ENCODE measurements at places on chromosomes 3 and 15.

- peaks cover 4% of the 10 kb centered on the region for H3K4me1 ChIP-seq
- H3K36me3 ChIP-seq: no peaks in the 10 kb centered on the region
- no peak for DNase-seq
- no peak overlapping the region for H3K27ac ChIP-seq
- H3K4me3 ChIP-seq: no peak overlapping the region
- H3K27me3 ChIP-seq: no peaks in the 10 kb centered on the region
Measured at GRCh38 chr3:108298056-108298455, 1.7 kb downstream of the HHLA2 start.

GRCh38 chr3:194285850-194286197 lies 65.3 kb downstream of the CPN2 start:
- no peaks in the 10 kb centered on the region for H3K27me3 ChIP-seq
- no peaks in the 10 kb centered on the region for H3K4me1 ChIP-seq
- H3K36me3 ChIP-seq: no peaks in the 10 kb centered on the region
- DNase-seq: no peak
- H3K27ac ChIP-seq: no peak overlapping the region

GRCh38 chr3:53750253-53751210 lies 95.7 kb downstream of the CHDH start:
- H3K4me1 ChIP-seq: no peaks in the 10 kb centered on the region
- H3K27me3 ChIP-seq: no peaks in the 10 kb centered on the region
- DNase-seq: no peak
- H3K4me3 ChIP-seq: no peak overlapping the region
- H3K36me3 ChIP-seq: no peaks in the 10 kb centered on the region

DNA sequence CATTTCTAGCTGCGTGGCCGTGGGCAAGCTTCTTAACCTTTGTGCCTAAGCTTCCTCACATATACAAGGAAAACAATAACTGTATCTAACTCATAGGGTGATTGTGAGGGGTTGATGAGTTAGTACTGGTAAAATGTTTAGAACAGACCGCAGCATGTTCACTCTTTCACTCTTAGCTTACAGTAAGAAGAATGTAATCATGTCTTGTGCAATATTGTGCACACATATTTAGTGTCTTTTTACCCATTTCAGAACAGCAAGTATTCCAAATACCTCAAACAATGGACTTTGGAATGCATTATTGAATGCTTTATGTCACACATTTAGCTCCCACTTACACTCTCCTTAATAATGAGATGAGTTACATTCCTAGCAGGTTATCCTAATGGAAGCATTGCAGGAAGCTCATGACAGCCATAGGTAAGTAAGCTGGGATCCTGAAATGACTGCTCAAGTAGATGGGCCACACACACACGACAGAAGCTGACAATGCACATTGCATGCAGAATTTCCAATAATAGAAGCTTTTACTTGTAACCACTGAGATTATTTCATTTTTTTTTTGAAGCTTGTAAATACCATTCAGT lies 468.9 kb upstream of the WNT5A start:
- H3K36me3 ChIP-seq: no peaks in the 10 kb centered on the region
- H3K27ac ChIP-seq: no peak overlapping the region
- no peaks in the 10 kb centered on the region for H3K27me3 ChIP-seq
- H3K4me1 ChIP-seq: no peaks in the 10 kb centered on the region

DNA sequence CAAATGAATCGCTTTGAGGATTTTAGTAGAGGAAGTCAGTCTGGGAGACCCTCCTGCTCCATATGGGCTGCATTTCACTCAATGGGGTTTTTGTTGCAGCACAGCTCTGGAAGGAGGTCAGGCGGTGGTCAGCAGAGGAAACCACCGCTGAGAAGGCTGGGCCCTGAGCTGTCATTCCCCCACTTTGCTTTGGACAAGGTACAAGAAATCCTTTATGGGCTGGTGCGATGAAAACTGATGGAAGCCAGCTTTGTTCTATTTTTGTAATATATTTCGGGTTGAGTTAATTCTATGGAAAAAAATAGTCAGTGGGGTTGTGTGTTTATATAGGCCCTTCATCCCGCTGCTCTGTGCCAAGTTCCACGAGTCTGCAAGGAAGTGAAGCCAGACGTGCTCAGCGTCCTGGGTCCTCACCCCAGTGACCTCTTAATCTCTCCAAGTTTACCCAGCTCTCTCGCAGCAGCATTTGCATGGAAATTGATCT lies 157.1 kb upstream of the TMC3 start:
- DNase-seq: no peak
- H3K4me3 ChIP-seq: no peak overlapping the region
- H3K4me1 ChIP-seq: no peaks in the 10 kb centered on the region
- no peaks in the 10 kb centered on the region for H3K36me3 ChIP-seq

- H3K27me3 ChIP-seq: no peaks in the 10 kb centered on the region
- no peak overlapping the region for H3K4me3 ChIP-seq
- no peaks in the 10 kb centered on the region for H3K36me3 ChIP-seq
- no peak overlapping the region for H3K27ac ChIP-seq
- peak; percentile 34 for DNase-seq
Measured at GRCh38 chr3:73437828-73438227, 186.9 kb downstream of the PDZRN3 start.

- H3K36me3 ChIP-seq: no peaks in the 10 kb centered on the region
- no peaks in the 10 kb centered on the region for H3K4me1 ChIP-seq
- no peak overlapping the region for H3K4me3 ChIP-seq
- no peaks in the 10 kb centered on the region for H3K27me3 ChIP-seq
- no peak overlapping the region for H3K27ac ChIP-seq
Measured at GRCh38 chr3:10074666-10075065, 33.4 kb downstream of the FANCD2OS start.

- H3K4me1 ChIP-seq: no peaks in the 10 kb centered on the region
- no peaks in the 10 kb centered on the region for H3K36me3 ChIP-seq
- H3K27me3 ChIP-seq: no peaks in the 10 kb centered on the region
- H3K27ac ChIP-seq: no peak overlapping the region
Measured at GRCh38 chr15:73841756-73842725, 31.3 kb upstream of the TBC1D21 start.

DNA sequence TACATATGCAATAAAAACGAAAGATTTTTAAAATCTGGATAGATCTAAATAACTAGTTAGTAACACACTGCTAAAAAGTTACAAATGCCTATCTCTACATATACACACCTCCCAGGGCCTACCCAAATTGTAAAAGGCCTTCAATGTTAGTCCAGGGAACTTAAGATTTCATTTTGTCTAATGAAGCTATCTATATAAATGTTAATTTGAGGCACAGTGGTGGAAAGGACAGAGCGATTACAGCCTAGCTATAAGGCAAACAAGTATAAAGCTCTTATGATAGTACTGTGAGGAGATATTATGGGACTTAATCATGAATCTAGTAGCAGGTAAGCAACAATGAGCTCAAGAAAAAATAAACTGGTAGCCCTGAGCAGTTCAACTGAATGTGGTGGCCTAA lies 101.7 kb downstream of the STAG1 start:
- H3K27ac ChIP-seq: no peak overlapping the region
- DNase-seq: no peak
- H3K27me3 ChIP-seq: no peaks in the 10 kb centered on the region
- H3K4me1 ChIP-seq: no peaks in the 10 kb centered on the region
- no peaks in the 10 kb centered on the region for H3K36me3 ChIP-seq

DNA sequence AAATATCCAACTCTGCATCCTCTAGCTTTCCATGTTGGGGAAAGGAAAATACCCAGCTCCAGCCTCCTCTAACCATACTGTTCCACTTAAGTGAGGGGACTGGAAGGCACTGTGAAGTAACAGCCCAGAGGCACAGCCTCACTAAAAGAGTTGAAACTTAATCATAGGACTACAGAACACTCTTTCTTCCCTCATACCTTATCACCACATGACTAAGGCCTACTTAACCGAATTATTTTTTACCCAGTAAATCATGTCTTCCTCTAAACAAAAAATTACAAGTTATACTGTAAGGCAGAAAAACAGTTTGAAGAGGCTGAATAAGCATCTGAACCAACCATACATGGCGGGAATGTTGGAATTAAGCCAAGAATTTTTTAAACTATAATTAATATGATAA lies 207.4 kb upstream of the MME start:
- no peak overlapping the region for H3K4me3 ChIP-seq
- no peaks in the 10 kb centered on the region for H3K36me3 ChIP-seq
- no peaks in the 10 kb centered on the region for H3K27me3 ChIP-seq

DNA sequence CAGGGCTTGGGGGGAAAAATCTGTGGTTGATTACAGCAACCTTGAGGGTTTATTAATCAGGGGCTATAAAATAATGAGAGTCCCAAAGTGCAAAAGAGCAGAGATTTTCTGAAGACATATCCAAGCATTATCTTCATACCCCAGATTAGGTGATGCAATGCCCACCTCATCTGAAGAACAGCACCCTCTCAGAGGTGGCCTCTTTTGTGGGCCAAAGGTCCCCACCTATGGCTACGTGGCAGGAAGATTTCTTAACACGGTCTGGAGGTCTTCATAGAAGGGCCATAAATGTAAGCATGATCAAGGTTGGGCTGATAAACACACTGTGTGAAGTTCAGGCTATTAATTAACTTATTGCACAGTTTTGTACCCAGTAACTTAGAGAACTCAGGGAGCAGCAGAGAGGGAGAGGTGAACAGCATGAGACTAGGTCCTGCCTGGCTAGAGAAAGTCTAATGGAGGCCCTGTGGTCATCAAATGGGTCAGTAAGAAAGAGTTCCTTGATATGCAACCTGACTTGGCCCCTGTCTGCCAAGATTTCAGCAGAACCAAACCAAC lies 29.6 kb upstream of the RBP2 start:
- DNase-seq: no peak
- no peaks in the 10 kb centered on the region for H3K4me1 ChIP-seq
- H3K4me3 ChIP-seq: no peak overlapping the region
- H3K27me3 ChIP-seq: no peaks in the 10 kb centered on the region

- peaks cover 44% of the 10 kb centered on the region for H3K4me1 ChIP-seq
- no peaks in the 10 kb centered on the region for H3K27me3 ChIP-seq
Measured at GRCh38 chr3:9795207-9795606, 2.3 kb downstream of the ARPC4 start.

DNA sequence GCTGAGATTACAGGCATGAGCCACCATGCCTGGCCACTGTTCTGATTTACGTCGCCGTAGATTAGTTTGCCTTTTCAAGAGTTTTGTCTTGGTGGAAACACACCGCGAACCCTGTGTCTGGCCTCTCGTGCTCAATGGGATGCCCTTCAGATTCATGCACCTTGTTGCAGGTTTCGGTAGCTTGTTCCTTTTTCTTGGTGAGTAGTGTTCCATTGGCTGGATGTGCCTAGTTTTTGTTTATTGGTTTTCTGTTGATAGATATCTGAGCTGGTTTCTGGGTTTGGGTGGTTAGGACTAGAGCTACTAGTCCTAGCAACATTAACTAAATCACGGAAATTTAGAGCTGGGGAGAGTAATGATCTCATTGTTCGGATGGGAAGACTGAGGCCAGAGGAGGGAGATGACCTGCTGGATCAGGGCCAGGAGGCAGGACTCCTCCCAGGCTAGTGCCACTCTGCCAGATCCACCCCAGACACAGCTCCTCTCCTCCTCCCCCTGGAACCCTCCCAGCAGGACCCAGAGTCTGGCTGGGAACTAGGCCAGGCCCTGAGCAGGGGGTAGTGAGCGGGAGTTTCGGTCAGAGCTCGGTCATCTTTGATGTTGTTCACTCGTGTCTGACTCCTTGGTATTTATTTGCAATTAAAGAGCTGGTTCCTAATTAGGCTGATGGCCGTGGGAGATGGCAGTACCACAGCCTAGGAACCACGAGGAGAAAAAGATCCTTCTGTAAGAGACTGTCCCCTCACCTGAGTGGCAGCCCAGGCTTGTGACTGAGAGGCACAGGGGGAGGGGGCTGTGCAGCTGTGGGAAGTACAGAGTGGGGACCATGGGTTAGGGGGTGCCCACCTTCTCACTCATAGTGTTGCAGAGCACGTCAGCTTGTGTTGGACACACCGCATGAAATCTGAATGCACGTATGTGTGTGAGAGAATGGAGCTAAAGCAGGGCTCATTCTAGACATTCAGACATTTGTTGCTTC lies 73.4 kb downstream of the SMAD6 start:
- no peak for DNase-seq
- H3K27ac ChIP-seq: peak overlapping the region; percentile 18
- no peaks in the 10 kb centered on the region for H3K36me3 ChIP-seq
- peaks cover 40% of the 10 kb centered on the region for H3K4me1 ChIP-seq
- no peak overlapping the region for H3K4me3 ChIP-seq

Data from vagina (tissue), 2 donors.